ENCODE measurements at places on chromosomes 16 and 17. TPM values are rescaled to one million over a fixed set of nuclear protein-coding genes. Genes with fewer than 3 reads are reported as not detected.

GSDMA gene
- total RNA-seq = not detected

DNA sequence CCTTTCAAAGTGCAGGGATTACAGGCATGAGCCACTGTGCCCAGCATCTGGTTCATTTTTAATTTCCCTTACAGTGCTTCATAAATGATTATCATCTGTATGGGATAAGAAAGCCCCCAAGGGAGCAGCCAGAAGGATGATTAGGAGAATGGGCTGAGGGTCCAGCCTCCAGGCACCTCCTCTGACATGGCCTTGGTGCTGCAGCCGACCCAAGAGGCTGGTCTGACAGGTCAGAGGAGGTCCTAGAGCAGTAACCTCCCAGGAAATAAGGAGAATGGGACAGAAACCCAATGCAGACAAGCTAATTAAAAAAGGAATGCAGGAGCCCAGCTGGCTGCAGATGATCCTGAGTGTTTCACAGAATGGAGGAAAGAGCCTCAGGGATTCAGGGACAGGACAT, 29.0 kb downstream of the MRC2 start:
- DNase-seq = no peak

CMTM2 gene
- not detected for total RNA-seq

DNA sequence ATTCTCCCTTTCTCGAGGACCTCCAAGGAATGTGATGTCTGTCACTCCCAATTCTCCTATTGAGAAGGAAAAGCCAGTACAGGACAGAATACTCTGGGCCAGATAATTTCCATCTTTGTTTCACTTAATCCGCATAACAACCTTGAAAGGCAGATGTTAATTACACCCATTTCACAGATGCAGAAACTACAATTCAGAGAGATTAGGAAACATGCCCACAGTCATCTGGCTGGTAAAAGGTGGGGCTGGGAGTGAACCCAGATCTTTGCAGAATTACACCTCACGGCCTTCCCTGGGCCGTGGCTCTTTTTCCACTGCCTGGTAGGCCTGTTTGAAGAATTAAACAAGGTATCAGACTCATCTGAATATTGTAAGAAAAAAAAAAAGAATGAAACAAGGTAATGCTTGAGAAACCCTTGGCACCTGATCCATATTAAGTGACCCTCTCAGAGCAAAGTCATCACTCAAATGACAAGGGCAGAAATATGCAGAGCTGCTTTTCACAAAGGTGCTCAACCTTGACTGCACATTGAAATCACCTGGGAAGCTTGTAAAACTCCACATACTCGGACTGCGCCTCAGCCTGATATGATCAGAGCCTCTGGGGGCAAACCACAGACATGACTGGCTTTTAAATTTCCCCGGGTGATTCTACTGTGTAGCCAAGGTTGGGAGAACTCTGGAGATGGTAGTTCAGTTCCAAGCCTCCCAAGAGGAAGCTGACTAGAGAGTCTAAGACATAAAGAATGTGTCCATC, 16.6 kb upstream of the G6PC1 start:
- no peak for DNase-seq

ADAD2 gene
- total RNA-seq = not detected

WBP2 gene
- total RNA-seq = 24.1 TPM

ERCC4 gene
- 43.0 TPM for total RNA-seq

DNA sequence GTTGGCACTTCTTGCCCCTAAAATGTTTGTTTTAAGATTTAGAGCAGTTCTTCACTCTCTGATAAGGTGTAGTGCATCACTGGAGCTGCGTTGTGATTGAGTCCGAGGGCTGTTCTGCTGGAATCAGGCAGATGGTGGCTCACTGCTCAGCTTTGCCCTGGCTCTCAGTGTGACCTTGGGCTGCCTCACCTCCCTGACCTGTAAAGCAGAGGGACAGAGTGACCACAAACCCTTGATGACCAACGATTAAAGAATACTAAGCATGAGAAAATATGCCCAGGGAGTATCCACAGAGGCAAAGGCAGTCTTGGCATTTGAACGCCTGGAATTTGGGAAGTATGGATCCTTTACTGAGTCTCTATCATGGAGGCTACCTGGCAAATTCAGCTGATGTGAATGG, 18.1 kb downstream of the CMIP start:
- DNase-seq = no peak

- peak; percentile 51 for DNase-seq
Observed at GRCh38 chr16:78689536-78689935, 590.1 kb downstream of the WWOX start.

CES4A gene
- total RNA-seq = 2.2 TPM

DNA sequence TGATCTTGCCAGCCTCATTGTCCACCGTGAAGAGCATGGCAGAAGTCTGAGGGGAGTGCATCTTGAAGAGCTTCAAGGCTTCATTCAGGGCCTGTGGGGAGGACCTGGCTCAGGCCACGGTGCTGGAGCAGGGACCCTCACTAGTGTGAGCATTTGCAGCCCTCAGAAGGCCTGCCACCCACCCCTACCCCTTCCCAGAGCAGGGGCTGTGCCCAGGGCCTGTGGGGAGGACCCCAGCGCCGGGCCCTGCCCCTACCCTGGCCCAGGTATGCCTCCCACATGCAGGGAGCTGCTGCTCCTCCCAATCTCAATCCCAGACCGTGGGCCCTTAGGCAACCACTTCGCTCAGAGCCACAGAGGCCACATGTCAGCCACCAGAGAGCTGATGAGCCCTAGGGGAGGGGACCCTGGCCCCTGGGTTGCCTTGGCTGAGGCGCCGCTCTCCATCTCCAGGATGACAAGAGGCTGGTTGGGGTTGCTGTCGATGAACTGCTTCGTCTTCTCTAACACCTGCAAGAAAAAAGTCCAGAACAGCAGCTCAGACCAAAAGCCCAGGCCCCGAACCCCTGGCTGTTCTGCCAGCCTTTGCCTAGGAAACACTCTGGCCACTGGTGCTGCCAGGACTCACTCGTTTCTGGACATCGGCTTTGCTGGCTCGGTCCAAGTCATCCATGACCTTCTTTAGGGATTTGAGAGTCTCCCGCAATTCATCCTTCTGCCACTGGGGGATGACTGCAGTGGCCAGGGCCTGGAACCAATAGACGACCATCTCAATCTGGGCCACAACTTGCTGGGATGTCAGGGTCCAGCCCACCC, 1.8 kb upstream of the EXOSC6 start:
- DNase-seq = peak; percentile 41

ICAM2 gene
- total RNA-seq = 3.0 TPM

TBX2 gene
- 4.1 TPM for total RNA-seq

GRCh38 chr17:12790249-12791106, 1.2 kb downstream of the ARHGAP44 start:
- DNase-seq = no peak

- DNase-seq = no peak
Observed at GRCh38 chr17:30823421-30823820, 1.1 kb downstream of the CRLF3 start.

- DNase-seq = no peak
Observed at GRCh38 chr16:2034696-2035430, 8.2 kb downstream of the NHERF2 start.

- peak; percentile 22 for DNase-seq
Observed at GRCh38 chr17:7440113-7440833, 961 bp downstream of the FGF11 start.

DNA sequence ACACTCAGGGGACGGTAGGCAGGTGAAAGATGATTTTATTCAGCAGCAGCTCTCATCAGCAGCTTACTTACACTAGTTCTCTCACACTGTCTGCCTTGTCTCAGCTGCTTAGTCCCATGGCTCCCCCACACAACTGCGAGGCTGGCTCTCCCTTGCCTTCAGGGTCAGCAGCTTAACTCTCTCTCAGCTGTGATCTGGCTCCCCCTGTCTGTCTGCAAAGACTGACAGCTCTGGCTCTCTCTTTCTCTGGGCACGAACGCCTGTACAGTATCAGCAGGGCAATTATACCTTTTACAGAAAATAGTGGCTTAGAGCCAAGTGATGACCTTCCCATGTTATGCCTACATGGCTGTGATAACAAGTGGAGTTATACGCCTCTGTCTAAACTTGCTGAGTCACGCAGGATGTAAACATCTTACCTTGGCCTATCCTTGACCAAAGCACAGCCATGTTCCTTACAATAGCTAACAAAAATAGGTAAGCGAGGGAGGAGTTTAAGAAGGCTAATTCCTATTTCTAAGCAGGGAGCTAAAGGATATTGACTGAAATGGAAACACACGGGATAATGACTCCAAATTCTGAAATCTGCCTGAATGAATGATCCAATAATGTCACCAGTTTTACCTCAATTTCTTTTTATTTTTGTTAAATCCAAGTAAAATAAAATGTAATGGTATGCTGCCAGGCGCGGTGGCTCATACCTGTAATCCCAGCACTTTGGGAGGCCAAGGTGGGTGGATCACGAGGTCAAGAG, 1.1 kb upstream of the NDUFAB1 start:
- DNase-seq = no peak

GRCh38 chr16:80164966-80165550, 375.7 kb upstream of the DYNLRB2 start:
- no peak for DNase-seq

GRCh38 chr16:87963400-87963799, 12.2 kb downstream of the BANP start:
- DNase-seq = peak; percentile 89

DNA sequence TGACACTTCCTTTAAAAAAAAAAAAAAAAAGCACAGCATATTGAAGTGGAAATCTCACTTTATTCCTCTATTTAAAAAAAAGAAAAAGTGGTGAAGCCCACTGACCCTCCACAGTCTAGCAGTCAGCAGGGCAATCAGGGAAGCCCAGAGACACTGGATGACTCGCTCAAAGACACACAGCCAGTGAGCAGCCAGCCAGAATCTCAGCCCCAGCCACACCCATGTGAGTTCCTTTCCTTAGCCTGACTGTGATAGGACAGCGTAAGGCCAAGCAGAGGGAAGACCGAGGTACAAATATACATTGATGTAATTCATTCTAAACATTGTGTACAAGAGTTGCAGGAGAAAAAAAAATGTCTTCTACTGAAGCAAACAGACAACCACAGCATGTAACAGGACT, 22.5 kb downstream of the XPO6 start:
- DNase-seq = no peak

AIPL1 gene
- not detected for total RNA-seq

GRCh38 chr17:78771758-78772382, 10.2 kb downstream of the CYTH1 start:
- DNase-seq = no peak

DNA sequence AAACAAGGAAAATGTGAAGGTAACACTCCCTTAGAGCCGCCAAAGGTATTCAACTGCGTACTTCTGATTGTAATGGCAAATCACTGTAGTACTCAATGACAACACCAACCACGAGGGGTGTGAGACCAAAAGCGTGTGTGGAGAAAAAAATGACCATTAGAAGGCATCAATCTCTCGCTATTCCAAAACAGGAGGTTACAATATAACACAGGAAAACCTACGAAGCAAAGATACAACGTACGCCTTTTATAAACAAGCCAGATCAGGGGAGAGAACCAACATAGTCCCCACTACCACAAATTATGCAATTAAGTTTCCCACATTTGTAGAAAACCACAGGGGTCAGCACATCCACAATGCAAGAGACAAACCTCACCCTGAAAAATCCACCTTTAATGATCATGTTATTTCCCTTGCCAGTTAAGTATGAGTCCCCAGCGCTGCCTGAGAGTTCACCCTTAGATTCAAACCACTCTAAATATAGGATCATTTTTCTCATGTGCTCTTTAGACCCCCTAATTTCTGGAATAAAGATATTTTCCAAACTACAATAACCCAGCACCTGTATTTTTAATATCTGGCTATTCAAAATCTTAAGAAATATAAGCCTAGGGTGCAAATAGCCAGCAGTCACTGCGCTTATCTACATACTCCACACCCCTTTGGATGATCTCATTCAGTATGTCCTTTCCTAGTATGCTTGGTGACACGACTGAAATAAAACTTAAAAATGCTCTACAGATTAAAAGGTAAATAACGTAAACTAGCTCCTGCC, 12.4 kb downstream of the TEX14 start:
- DNase-seq = peak; percentile 42

GRCh38 chr16:86087011-86087895, 188.3 kb downstream of the IRF8 start:
- no peak for DNase-seq

DNA sequence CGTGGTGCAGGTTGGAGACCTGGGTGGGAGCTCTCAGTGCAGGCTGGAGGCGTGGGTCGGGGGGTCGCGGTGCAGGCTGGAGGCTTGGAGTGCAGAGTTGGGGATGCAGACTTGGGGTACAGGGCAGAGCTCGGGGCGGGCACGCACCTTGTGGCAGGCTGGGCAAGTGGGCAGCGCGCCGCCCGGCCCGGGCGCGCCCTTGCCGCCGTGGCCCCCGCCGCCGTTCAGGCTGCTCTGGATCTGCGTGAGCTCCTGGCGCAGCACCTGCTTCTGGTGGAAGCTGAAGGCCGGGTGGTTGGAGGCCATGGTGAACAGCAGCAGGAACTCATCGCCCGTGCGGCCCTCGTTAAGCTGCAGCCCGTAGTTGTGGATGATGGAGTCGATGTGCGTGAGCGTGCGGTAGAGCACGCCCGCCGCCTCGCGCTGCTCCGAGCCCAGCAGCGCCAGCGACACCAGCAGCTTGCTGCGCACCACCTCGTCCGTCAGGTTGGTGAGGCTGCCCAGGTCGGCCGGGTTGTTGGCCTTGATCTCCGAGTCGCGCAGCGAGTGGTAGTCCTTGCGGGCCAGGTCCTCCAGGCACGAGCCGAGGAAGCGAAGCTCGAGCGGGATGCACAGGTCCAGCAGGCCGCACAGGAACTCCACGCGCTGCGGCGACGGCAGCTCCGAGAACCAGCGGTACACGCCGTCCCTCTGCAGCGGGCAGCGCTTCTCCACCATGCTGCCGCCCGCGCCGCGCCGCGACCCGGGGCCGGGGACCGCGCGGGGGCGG, 1.1 kb downstream of the ZCCHC14 start:
- DNase-seq = no peak

GRCh38 chr17:71821511-71821910, 299.3 kb upstream of the SOX9 start:
- DNase-seq = no peak

- no peak for DNase-seq
Observed at GRCh38 chr17:9381068-9381467, 194.6 kb downstream of the STX8 start.

DNA sequence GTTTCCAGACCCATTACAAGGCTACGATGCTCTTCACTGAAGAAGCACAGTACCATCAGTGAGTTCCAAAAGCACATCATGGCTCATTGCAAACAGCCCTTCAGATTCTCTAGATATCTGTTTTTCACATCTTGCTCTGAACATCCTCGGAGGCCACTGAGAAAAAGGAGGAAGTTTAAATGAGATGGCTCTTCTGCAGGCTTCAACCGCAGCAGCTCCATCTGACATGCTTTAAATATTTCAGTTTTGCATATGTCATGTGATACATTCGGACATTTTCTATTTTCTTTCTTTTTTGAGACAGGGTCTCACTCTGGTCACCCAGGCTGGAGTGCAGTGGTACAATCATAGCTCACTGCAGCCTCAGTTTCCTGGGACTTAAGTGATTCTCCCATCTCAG, 396.8 kb downstream of the NPIPA8 start:
- DNase-seq = no peak

GRCh38 chr17:633133-633532, 81.5 kb downstream of the VPS53 start:
- DNase-seq = no peak

CCL14 gene
- not detected for total RNA-seq

Measured in fibroblast of the aortic adventitia (primary cell).